ENCODE measurements at places on chromosomes 16 and 17. TPM values are rescaled to one million over a fixed set of nuclear protein-coding genes. Genes with fewer than 3 reads are reported as not detected.

USP31 gene
- total RNA-seq, result 6.3 TPM

PITPNM3 gene
- 0.50 TPM for total RNA-seq

PPP1R1B gene
- not detected for total RNA-seq

CACNG3 gene
- not detected for total RNA-seq

BCO1 gene
- total RNA-seq, result not detected

TMEM98 gene
- not detected for total RNA-seq

PDPR gene
- 50.0 TPM for total RNA-seq

DNA sequence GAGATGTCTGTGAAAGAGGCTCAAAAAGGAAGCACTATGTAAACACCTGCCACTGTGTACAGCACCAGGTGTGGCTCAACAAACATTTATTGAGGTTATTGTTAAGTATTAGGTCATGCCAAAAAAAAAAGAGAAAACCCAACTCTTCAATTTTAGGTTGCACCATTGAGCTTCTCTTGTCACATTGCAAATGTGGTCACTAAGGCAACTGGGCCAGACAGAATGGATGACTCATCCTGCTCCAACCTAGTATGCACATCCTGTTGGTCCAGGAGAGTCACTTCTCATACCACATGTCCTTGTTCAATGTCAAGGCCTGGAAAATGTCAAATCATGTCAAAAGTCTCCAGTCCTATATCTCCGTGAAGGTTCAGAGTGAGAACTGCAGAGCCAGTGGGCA is 25.0 kb downstream of the HOXB1 start:
- peak; percentile 35 for DNase-seq

DNA sequence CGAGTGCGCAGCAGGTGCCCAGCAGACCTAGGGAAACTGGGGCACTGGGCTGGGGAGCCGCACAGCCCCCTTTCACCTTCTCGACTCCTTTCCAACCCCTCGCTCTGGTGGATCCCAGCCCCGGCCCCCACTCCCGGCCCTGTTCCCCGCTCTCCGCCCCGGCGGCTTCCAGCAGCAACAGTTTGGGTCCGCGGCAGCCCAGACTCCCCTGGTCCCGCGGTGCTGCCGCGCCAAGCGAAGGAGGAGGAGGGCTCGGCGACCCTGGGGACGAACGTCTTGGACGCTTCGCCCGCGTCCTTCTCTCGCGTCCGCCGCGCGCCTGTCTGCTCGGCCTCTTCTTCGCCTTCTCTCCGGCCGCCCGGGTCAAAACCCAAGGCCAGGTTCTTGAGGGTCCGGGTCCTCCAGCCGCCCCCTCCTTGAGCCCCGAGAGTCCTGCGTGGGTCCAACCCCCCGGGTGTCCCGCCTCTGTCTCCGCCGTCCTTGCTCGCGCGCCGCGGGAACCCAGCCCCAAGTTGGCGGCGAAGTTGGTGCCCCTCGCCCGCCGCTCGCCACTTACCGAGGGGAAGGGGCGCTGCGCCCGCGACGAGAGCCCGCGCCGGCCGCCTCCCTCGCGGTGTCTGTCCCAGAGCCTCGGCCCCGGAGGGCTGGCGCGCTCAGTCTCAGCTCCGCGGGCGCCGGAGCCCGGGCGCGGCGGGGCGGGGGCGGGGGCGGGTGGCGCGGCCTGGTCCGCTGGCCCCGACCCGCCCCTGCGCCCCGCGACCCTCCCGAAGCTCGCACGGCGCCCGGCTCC is 1.4 kb upstream of the GRIN2C start:
- DNase-seq, result no peak

DNA sequence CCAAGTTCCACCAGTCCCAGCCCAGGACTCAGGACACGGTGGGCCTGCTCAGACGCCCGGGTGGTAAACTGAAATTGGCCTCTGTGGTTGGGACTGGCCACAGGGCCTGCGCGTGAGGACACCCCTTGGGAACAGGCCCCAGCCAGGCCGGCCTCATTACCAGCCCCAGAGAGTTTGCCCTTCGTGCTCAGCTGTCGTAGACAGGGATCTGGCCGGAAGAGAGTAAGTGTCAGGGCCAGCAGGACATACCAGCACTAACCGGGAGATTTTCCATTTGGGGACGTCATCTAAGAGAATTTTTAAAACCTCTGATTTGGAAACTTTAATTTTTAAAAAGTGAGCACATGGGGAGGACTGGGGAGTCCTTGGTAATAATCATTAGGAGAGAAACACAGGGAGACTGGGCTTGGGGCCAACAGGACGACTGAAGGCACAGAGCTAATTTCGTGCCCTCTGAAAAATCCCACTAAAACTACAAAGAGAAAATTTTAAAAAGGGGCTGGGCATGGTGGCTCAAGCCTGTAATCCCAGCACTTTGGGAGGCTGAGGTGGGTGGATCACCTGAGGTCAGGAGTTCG is 2.4 kb upstream of the RBFOX3 start:
- DNase-seq, result no peak

DNA sequence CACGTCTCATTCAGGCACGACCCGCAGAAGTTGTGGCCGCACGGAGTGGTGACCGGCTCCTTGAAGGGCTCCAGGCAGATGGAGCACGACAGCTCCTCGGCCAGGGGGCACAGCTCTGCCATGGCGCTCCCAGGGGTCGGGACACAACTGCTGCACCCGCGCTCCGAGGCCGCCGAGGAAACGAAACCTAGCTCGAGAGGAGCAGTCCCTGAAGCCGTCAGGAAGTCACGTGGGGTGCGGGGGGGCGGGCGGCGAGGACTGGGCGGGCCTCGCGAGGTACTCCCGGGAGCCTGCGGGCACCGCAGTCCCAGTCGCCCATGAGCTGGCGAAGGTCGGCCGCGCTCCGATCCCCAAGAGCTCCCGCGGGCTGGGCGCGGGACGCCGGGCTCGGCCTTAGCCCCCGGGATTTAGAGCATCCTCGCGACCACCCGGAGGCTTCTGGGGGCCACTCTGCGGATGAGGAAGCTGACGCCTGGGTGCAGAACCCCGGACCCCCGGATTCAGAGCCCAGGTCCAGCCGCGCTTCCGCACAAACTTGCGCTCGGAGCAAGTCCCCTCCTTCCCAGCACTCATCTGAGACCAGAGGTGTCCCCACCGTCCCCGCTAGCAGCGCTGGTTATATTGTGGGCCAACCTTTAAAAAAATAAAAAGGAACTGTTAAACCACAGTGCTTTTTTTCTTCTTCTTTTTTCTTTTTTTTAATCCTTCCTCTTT is at the start of gene TRIM25:
Gene TRIM25, minus strand, starts transcription at position 183 of the 714 bp plus-strand sequence. Its CDS starts 61 bp downstream, at position 122.
- peak; percentile 92 for DNase-seq

DNA sequence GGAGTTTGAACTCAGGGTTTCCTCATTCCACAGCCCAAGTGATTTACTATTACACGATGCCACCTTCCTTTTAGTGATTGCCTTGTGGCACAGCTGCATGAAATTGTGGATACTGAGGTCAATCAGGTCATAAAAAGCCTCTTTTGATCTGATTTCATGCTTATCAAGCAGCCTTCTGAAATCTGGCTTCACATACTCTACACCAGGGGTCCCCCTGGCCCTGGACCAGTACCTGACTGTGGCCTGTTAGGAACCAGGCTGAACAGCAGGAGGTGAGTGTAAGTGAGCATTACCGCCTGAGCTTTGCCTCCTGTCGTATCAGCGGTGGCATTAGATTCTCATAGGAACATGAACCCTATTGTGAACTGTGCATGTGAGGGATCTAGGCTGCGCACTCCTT is 13.8 kb downstream of the SLFN5 start:
- peak; percentile 41 for DNase-seq

DNA sequence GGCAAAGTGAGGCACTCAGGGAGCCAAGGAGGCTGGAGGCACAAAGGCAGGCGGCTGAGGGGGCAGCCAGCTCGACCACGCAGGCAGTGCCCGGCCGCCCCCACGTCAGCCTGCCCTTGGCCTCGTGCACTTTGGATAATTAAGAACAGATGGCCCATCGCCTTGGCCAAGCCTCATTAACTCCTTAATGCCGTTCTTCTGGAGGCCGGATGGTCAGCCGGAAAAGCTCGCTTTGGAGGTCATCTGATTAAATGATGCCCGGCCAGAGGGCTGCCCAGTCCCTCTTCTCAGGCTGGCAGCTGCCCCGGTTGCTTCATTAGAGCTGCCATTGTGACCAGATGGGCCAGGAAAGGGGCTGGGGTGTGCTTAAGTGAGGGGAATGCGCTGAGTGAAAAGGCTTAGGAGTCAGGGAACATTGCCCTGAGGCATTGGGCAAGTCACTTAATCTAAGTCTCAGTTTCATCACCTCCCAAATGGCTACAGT is 364.0 kb downstream of the NPIPA8 start:
- DNase-seq, result no peak

DNA sequence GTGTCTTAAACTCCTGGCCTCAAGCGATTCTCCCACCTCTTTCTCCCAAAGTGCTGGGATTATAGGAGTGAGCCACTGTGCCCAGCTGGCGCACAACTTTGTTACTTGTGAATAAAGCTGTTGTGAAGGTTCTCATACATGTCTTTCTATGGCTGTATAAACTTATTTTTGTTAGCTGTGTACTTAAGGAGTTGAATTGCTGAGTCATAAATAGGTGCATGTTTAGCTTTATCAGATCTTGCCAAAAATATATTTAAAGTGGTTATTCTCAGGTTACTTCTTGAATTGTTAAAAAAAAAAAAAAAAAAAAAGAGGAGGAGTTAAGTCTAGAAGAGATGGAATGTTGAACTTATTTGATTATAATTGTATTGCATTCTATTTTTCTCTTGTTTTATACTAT is 47.6 kb upstream of the IRX3 start:
- DNase-seq, result no peak

- DNase-seq, result peak; percentile 88
Measured at GRCh38 chr16:31695667-31696066, 168.0 kb downstream of the AHSP start.

GRCh38 chr16:22322021-22322471 is 24.8 kb downstream of the POLR3E start:
- DNase-seq, result no peak

GRCh38 chr17:74078363-74078941 is 125.0 kb upstream of the RPL38 start:
- no peak for DNase-seq

DNA sequence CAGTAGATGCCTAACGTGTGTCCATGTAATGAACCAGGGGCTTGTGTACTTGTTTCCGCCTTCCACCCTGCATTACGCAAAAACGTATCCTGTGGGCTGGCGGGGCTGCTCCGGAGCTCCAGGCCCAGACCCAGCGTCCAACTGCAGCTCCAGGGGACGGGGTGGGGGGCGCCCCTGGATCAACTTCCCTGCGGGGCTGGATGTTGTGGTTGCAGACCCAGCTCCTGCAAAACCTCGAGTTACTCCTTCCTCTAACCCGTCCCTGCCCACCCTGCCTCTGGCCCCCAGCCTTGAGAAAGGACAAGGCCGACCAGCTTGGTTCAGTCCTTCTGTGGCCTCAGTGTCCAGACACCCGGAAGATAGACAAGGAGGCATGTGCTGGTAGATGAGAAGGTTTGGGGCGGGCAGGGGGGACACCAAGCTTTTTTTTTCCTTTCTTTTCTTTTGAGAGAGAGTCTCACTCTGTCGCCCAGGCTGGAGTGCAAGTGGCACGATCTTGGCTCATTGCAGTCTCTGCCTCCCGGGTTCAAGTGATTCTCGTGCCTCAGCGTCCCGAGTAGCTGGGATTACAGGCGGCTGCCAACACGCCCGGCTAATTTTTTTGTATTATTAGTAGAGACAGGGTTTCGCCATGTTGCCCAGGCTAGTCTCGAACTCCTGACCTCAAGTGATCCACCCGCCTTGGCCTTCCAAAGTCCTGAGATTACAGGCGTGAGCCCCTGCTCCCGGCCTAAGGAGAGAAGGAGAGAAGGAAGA is 731 bp upstream of the EXOC7 start:
- DNase-seq, result no peak

- no peak for DNase-seq
Measured at GRCh38 chr17:58985367-58985766, 121.3 kb downstream of the TRIM37 start.

GRCh38 chr17:39716073-39716818 is 14.1 kb downstream of the MIEN1 start:
- no peak for DNase-seq

GRCh38 chr17:59669411-59669810 is 37.8 kb downstream of the PTRH2 start:
- no peak for DNase-seq

GRCh38 chr16:78444-79150 is 572 bp downstream of the MPG start:
- no peak for DNase-seq

- DNase-seq, result no peak
Measured at GRCh38 chr17:70653850-70654249, 484.5 kb downstream of the KCNJ2 start.
